ENCODE measurements at places on chromosomes 5 and 9.

DNA sequence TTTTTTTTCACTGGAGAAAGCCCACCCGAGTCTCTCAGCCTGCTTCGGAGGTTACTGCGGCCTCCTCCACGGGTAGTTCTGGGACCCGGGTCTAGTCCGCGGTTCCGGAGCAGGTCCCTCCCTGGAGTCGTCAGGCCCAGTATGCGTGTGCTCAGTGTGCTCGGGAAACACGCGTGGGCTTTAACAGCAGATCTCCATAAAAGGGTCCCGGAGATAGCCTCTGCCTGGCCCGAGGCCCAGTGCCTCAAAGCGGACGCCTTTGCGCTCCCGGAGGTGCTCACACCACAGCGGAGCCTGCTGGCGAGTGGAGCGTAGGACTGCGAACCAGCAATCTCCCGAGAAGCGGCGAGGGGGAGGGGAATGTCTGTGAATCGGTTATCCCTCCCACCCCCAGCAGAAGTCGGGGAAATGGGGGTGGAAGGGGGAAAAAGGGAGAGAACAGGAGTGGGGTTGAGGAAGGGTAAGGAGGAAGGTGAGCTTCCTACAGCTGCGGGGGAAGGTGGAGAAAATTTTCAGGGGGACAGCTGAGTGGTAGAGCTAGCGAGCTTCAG lies 28.7 kb downstream of the CDKN2A start:
- peak; percentile 70 for DNase-seq

DNA sequence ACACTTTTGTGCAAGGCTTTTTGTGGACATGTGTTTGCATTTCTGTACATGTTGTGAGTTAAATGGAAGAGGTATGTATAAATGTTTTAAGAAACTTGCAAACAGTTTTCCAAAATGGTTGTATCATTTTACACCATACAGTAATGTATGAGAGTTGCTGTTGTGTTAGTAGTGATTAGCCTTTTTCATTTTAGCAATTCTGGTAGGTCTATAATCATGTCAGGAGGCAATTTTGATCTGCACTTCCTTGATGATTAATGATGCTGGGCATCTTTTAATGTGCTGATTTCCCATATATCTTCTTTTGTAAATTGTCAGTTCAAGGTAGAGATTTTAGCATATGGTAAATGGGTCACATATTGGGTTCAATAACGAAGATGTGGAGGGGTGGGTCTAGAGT lies 87.3 kb downstream of the ANKRD18B start:
- no peak for DNase-seq

GRCh38 chr5:24805230-24805629 lies 160.5 kb upstream of the CDH10 start:
- peak; percentile 3 for DNase-seq

- peak; percentile 28 for DNase-seq
Observed at GRCh38 chr5:50440651-50441492, at the start of gene EMB. TSS of gene EMB (minus strand) at chr5:50441288. CDS start at chr5:50441151, 137 bp downstream.

- no peak for DNase-seq
Observed at GRCh38 chr5:132790201-132790865, 13.3 kb upstream of the SEPTIN8 start.

- no peak for DNase-seq
Observed at GRCh38 chr5:124764585-124764984, 18.1 kb upstream of the ZNF608 start.

- peak; percentile 42 for DNase-seq
Observed at GRCh38 chr5:147509041-147509709, 693 bp downstream of the DPYSL3 start.

GRCh38 chr5:85249204-85249603 lies 864.5 kb upstream of the EDIL3 start:
- DNase-seq = no peak

GRCh38 chr5:106454651-106455415 lies 1215.9 kb downstream of the EFNA5 start:
- DNase-seq = peak; percentile 1

GRCh38 chr5:37786862-37787519 lies 52.9 kb downstream of the GDNF start:
- peak; percentile 79 for DNase-seq

GRCh38 chr9:72814083-72814597 lies 138.7 kb downstream of the ALDH1A1 start:
- no peak for DNase-seq

- DNase-seq = no peak
Observed at GRCh38 chr5:38916802-38917201, 71.0 kb downstream of the OSMR start.

DNA sequence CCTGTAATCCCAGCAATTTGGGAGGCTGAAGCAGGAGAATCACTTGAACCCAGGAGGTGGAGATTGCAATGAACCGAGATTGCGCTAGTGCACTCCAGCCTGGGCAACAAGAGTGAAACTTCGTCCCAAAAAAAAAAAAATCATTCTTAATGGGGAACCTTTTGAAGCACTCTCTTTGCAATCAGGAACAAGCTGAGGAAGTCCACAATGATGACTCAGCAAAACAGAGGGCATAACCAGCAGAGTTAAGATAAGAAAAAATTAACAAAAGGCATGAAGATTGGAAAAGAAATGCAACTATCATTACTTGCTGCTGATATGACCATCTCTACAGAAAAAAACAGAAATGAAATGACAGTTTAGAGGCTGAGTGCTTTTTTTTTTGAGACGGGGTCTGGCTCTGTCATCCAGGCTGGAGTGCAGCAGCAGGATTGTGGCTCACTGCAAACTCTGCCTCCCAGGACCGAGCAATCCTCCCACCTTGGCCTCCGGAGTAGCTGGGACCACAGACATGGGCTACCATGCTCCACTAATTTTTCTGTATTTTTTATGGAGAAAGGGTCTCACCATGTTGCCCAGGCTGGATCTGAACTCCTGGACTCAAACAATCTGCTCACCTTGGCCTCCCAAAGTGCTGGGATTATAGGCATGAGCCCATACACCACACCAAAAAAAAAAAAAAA lies 88.0 kb downstream of the FNBP1 start:
- DNase-seq = peak; percentile 30

Measured in EH (cell line).